Activated naive CD4-positive, alpha-beta T cell (primary cell): ENCODE measurements at places on chromosomes 6 and 20.

DNA sequence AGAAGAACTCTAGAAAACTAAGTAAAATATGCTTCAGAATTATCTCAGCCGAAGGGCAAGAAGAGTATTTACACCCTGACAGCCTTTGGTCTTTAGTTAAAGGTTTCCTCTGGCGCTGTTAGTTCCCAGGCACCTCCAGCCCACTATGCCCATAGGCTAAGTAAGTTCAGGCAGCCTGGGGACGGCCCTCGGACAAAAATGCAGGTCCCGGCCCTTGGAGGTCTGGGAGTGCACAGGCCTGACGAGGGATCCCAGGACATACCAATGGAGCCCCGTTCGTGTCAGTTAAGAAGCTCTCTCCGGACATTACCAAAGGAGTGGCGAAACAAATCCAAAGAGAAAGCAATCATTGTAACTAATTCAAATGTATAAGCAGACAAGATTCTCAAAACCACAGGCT, 311.8 kb downstream of the CD83 start:
- no peak for DNase-seq

DNA sequence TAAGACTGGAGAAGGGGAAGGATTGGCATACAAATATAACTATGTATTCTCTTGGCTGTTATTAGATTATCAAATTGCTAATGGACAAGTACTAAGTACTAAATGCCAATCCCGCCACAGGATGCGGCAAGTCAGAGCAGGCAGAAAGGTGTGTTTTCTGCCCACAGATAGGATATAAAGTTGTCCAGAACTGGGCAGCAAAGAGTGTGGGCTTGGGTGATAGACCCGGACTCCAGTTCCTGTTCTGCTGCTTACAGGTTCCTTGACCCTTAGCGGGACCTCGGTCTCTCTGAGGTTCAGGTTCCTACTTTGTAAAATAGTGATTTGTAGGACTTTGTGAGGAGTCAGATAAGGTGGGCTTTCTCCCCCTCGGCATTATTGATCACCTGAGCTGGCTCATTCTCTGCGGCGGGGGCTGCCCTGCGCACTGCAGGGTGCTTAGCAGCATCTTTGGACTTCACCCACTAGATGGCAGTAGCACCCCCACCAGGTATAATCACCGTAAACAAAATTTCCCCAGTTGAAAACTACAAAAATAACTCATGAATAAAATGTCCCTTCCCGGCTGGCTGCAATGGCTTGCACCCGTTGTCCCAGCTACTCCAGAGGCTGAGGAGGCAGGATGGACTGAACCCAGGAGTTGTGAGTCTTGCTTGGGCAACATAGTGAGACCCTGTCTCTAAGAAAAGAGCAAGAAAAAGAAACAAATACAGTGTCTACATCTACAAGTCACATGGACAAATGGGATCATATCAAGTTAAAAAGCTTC, 193.1 kb downstream of the DOK5 start:
- DNase-seq: no peak

- no peak for DNase-seq
Measured at GRCh38 chr6:157537556-157537955, 156.6 kb downstream of the ZDHHC14 start.

DNA sequence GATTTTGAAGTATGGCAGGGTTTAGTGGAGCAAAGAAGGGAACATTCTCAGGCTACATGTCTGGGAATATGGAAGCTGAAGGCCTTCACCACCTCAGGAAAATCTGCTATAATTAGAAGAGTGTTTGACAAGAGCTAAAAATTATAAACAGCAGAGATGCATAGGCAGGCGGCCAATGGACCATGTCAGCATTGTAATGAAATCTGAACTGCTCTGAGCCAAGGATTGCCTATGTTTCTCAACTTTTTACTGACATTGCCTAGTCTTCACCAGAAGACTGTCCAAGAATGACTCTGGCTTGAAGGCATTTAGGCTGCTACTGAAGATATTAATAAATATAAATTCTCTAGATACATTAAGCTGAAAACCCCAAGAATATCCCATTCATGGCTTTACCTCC, 84.1 kb downstream of the C6orf52 start:
- no peak for DNase-seq

DNA sequence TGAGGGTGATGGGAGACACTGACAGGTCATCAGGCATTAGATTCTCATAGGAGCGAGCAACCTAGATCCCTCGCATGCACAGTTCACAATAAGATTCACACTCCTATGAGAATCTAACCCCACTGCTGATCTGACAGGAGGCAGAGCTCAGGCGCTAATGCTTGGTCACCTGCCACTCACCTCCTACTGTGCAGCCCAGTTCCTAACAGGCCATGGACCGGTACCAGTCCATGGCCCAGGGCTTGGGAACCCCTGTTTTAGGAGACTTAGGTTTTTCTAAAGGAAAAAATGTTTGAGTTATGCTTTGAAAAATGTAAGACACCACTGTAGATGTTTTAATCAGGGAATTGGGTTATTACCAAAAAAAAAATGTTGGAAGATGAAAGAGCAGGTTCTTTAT, 6.7 kb downstream of the HLA-E start:
- DNase-seq: no peak
